ENCODE measurements at places on chromosomes 4 and X.
A peak's percentile ranks its signal among the peaks of the same experiment; 100 is the strongest.

DNA sequence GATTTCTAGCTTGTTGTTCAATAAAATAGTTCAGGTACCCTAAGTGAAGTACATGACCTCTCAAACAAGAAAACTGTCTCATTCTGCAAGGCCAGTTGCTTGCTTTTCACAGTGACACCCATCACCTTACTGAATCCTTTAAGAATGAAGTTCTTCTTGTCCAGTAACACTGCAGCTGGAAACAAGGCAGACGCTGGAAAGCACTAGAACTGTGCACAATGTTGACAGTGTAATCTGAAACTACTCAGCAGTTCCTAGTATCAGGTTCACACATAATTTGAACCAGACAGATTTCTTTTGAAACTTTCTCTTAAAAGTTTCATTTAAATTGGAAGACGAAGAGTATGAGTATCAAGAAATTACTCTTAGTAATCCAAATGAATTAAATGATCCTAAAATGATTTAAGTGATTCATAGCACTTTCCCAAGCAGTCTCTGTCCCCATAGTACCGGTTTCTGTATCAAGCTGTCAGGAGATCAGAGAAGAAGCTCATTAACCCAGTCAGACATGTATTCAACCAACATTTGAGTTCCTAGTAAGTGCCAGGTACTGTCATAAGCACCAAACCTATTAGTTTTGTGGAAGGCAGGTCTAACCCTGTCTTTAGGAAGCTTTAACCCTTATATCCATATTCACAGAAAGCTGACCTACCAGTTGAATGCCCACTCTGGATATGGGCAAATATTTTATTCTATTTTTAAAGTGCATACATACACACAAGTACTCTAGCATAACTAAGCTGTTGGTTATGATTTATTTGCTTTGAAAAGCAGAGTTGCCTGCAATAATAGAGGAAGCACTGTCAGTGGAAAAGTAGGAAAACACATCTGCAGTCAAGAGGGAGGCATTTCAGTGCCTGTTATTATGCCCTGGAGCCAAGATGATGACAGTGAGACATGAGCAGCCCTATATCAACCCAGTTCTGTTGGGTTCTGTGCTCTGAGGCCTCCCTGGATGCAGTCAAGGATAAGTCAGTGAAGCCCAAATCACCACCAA, 63.6 kb downstream of the PALLD start:
- peak; percentile 53 for DNase-seq

GRCh38 chrX:31819455-31819854, 747.6 kb upstream of the FTHL17 start:
- no peak for DNase-seq

GRCh38 chr4:113476800-113477199, 284.7 kb downstream of the CAMK2D start:
- DNase-seq = peak; percentile 17

- no peak for DNase-seq
Measured at GRCh38 chr4:125010796-125011503, 298.4 kb upstream of the ANKRD50 start.

GRCh38 chrX:1401611-1402430, 9.9 kb upstream of the SLC25A6 start:
- no peak for DNase-seq

DNA sequence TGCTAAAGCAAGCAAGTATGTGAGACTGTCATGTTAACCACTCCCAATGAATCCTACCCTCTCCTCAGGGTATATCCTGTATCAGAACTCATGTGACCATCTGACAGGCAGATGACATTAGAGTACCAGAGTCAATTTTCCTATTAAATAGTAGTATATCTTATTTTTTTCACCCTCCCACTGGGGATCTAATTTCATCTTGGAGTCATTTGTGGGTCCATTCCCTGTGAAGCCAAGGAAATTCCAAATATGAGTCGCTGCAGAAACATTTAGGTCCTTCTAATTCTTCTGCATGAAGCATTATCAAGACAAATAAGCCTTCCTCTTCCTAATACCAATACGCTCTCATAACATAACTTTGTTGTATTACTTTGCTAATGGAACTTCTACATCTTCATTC, 52.2 kb upstream of the BLTP1 start:
- DNase-seq = no peak

DNA sequence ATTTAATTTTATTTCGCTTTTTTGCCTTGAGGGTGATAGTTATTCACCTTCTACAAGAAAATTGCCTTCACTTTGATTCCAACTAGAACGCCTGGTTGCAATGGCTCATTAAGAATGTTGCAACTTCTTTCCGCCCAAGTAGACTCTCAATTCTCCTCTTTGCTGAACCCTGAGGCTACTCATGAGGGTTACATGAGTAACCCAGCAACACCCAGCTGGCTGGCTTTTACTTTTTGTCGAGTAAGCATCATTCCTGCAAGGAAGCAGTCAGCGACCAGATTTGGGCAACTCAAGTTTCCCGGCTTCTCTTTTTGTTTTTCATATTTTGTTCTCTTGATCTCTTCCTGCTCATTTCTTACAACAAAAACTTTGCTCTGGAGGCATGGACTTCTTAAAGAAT, 495.4 kb downstream of the PACRGL start:
- no peak for DNase-seq

GRCh38 chr4:11669156-11669555, 240.5 kb upstream of the HS3ST1 start:
- DNase-seq = peak; percentile 36

- DNase-seq = no peak
Measured at GRCh38 chr4:61407642-61408618, 207.8 kb downstream of the ADGRL3 start.

GRCh38 chr4:169657470-169658107, 37.2 kb downstream of the CLCN3 start:
- no peak for DNase-seq

- DNase-seq = no peak
Measured at GRCh38 chrX:102833136-102833535, 103.9 kb upstream of the RAB40AL start.

DNA sequence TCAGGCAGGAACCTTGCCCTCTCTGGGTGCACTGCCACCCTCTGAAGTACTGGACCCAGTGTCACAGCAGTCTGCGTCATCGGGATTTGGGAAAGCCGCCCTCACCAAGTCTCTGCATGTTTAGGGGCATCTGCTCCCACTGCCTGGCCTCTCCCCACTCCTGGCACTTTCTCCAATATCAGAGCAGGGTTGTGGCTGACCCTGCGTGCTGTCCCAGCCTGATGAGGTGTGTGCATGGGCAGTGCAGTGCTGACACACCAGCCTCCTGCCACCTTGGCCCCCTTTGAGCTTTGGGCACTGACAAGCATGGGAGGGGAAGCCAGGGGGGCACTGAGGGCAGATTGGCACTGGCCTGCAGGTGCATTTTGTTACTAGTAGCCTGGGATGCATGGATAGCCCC, 652.5 kb downstream of the GABRG1 start:
- DNase-seq = no peak

GRCh38 chrX:134388161-134389109, 71.5 kb upstream of the HPRT1 start:
- no peak for DNase-seq

DNA sequence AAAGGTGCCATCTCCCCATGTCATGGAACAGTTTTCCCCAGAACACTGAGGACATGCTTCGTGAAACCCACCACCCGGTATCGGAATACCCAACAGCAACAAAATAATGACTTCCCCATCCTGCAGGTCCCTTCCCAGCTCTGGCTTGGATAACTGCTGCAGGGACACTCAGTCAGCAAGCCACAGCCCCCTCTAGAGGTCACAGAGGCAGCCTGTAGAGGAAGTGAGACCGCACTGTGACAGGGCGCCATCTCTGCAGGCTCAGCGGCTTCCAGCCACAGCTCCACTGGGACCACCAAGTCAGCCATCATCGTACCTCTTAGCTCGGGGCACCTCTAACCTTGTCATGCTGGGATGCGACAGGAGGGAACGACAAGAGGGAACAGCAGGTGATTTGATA, 315.9 kb downstream of the LDB2 start:
- DNase-seq = no peak

DNA sequence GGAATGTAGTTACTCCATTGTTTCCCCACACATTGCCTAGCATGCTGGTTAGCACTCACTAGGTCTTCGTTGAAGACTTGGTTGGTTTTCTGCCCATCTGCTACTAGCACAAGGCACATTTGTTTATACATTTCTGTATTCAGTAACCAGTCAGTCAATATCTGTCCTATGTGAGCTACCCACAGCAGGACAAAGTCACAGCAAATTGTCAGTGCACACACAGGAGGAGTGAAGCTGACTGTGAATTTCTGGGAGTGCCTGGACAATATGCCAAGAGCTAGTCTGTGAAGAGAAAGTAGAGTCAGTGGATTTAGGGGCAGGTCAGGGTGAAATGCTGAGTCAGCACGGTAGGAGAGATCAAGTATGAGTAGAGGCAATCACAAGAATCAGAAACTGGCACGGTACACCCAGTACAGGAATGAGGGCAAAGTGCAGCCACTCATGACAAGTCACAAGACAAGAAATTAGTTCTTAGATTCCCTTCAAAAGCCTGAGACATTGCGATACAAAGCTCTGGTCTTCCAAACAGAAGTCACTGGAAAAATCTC, 1049.8 kb upstream of the POU3F4 start:
- DNase-seq = no peak

DNA sequence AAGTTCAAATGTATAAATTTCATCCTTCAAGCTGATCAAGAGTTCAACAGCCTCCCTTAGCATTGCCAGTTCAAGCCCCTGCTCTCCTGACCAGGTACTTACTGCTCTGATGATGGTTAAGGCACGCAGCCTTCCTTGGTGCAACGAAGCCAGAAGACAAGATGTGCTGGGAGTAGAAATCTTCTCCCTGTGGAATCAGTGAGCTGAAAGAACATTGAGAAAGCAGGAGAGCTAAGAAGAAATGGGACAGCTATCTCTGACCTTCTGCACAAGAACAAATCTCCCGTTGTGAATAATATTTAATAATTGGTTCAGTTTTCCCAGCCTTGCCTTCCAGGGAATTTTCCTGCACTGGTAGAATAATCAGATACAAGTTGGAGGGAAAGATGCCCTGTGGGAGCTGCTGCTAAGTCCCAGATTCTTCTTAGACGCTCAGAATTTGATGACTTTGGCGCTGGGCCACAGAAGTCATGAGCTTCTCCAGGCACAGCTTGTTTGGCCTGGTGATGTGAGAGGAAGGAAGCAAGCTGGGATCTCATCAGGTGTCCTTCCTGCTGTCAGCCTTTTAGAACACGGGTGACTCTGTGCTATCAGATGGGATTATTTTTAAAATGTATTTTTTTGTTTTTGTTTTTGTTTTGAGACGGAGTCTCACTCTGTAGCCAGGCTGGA, 77.8 kb downstream of the CD38 start:
- DNase-seq = peak; percentile 14

DNA sequence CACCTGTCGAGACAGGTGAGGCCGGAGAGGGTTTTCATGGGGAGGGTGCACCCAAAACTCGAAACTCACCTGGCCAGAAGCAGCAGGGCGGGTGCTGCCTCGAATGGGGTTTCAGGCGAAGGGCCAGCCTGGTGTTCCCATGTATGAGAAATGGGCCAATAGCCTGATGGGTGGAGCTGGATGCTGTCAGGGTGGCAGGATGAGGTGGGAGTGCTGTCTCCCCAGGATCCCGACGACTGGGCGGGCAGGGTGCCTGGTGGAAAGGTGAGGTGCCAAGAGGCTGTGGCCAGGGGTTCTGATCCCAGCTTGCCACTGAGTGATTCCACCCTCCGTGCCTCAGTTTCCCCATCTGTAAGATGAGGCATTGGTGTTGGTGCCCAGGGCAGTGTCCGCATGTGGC, 16.8 kb upstream of the SH3TC1 start:
- no peak for DNase-seq

DNA sequence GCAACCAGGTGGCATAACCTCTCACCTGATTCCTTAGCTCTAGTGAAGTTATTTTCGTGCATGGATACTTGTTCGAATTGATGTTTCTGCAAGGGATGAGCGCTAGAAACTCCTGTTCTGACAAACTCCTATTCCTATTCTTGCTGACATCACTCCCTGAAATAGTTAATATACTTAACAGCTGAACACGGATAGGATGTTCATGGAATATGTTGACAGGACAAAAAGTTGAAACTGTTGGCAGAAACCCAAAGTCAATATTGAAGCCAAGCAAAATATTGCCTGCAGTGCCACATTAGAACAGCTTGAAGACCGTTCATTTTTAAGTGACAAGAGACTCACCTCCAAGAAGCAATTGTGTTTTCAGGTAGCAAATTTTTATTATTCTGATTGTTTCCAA, at the start of gene KLKB1:
Gene KLKB1, plus strand, starts transcription at position 287 of the 400 bp plus-strand sequence. CDS start 689 bp downstream, outside the sequence.
- peak; percentile 75 for DNase-seq

DNA sequence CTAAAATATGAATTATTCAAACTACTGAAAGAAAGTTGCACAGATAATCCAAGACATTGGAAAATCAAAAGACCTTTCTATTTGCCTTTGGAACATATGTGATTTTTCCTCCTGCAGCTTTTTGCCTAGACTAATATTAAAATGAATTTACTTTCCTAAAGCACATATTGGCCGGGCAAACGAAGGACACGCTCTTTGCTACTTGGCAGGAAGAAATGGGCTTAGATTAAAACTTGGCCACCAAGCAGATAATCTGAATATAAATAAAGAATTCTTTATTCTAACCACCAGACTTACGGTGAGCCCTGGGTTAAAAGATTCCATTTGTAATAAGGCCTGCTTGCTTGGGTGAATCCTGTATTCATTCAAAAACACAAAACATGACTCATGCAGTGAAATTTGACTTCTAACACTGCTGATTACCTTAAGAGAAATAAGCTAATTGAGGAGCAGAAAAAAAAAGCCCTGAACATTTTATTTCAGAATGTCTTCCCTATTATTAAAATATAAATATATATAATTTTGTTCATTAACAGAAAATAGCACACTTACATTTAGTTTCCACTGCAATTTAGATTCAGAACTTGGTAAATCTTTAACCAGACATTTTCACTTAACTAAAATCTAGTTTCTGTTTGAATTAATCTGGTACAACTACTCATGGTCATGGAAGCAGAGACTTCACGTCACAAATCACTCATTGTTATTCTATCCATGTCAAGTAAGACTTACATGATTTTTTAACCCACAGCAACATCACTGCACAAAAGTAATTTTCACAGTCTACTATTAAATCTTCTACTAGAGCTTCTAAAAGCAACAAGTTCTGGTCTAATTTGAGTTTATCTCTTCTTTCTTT, 116.1 kb upstream of the PLAC1 start:
- no peak for DNase-seq

- DNase-seq = peak; percentile 48
Measured at GRCh38 chr4:122652379-122652778, 31.5 kb upstream of the IL21 start.

DNA sequence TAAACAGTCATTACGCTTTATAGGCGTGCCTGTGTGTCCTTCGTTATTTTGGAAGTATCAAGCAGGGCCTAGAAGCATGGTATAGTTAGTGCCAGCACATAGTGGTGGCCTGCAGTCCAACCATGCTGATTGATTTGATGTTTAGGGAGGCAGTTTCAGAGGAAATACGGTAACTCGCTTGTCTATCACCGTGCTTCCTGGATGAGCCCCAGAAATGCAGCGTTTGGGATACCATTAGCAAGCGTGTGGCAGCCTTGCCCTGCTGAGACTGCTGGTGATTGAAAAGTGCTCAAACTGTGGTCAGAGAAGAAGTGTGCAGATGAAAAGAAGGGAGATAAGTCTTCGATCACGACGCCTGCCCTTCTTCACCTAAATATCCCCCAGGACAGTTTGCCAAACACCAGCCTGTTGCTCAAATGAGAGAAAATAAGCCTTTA, 158.4 kb downstream of the CHIC2 start:
- DNase-seq = peak; percentile 44

- DNase-seq = peak; percentile 14
Measured at GRCh38 chrX:40083120-40083978, 14.4 kb downstream of the BCOR start.

- DNase-seq = peak; percentile 41
Measured at GRCh38 chr4:89897867-89898266, 3.2 kb downstream of the MMRN1 start.
